Activated T-helper 17 cell treated with anti-CD3 and anti-CD28 coated beads, Interleukin-2, amount 50 U/mL, for 72 hours (primary cell): ENCODE measurements at places on chromosomes 16 and 17.

- H3K4me1 ChIP-seq = peaks cover 39% of the 10 kb centered on the region
- H3K36me3 ChIP-seq = peaks cover 5% of the 10 kb centered on the region
- H3K4me3 ChIP-seq = peak overlapping the region; percentile 2
- peaks cover 10% of the 10 kb centered on the region for H3K27me3 ChIP-seq
These were observed 75.4 kb downstream of the HLF start for GRCh38 chr17:55340176-55340575.

GRCh38 chr17:5485270-5486205 is at the start of gene DERL2:
Gene DERL2, minus strand, starts transcription at chr17:5486178. Its CDS starts 17 bp downstream, at chr17:5486161.
- no peaks in the 10 kb centered on the region for H3K27me3 ChIP-seq
- peak within 1 kb of the TSS; percentile 98 for H3K27ac ChIP-seq
- H3K4me1 ChIP-seq = peaks cover 34% of the 10 kb centered on the region
- peak; percentile 6 for ATAC-seq

- H3K27ac ChIP-seq = no peak overlapping the region
- no peak overlapping the region for H3K4me3 ChIP-seq
- no peaks in the 10 kb centered on the region for H3K36me3 ChIP-seq
- peak; percentile 19 for ATAC-seq
- peaks cover 4% of the 10 kb centered on the region for H3K27me3 ChIP-seq
These were observed 16.2 kb downstream of the RPH3AL start for GRCh38 chr17:336110-337021.

DNA sequence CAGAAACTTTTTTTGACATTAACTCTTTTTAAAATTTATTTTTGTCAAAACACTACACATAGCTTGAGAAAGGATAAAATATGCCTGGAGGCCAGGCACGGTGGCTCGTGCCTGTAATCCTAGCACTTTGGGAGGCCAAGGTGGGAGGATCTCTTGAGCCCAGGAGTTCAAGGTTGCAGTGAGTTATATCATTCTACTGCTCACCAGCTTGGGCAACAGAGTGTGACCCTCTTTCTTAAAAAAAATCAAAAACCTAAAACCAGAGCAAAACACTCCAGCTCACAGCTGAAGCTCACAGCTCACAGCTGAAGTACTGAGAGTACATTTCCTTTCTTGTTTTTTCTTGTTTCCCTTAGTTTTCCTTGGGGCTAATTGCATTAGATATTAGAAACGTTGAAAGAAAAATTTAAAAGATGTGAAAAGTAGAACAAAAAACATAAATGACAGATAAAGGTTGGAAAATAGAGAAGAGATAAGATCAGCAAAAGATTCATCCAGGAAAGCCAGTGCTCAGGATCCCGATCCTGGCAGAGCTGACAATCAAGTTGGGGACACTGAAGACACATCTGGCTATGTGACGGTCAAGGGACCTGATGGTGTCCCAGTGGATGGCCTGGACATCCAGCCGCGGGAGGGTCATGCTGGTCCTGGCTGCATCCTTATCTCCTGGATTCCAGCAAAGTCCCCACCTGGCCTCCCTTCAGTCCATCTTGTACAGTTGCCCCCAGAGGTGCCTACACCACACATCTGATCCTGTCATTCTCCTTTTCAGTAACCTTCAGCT is 9.8 kb downstream of the CHST6 start:
- H3K36me3 ChIP-seq = no peaks in the 10 kb centered on the region
- no peak overlapping the region for H3K4me3 ChIP-seq
- no peak for ATAC-seq
- H3K4me1 ChIP-seq = no peaks in the 10 kb centered on the region

- peaks cover 1% of the 10 kb centered on the region for H3K4me1 ChIP-seq
- H3K4me3 ChIP-seq = no peak overlapping the region
- no peak overlapping the region for H3K27ac ChIP-seq
- H3K27me3 ChIP-seq = no peaks in the 10 kb centered on the region
- ATAC-seq = no peak
These were observed 163.1 kb upstream of the NOL11 start for GRCh38 chr17:67554634-67555033.

GRCh38 chr16:2836646-2837508 is 6.8 kb downstream of the ZG16B start:
- no peak for ATAC-seq
- H3K4me1 ChIP-seq = peaks cover 19% of the 10 kb centered on the region
- H3K27ac ChIP-seq = no peak overlapping the region

DNA sequence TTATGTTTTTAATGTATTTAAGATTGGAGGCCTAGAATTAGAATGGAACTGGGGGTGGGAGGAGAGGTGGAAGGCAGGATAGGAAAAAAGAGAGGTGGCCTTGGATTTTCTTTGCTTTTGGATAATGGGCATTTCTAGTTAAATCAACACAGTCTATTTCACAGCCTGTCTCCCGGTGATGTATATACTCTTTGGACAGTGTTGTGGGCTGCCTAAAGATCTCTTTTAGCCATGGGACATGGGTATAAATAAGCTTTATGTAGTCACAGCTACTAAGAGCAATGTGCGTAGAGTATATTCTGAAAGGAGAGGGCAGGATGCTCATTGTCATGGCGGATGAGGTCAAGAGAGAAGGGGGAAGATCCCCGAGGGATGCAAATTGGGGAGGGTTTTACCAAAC is 1084.4 kb upstream of the RBFOX1 start:
- ATAC-seq = no peak
- no peaks in the 10 kb centered on the region for H3K4me1 ChIP-seq
- H3K27ac ChIP-seq = no peak overlapping the region

GRCh38 chr17:12680993-12681392 is 15.3 kb downstream of the MYOCD start:
- no peaks in the 10 kb centered on the region for H3K4me1 ChIP-seq
- H3K27me3 ChIP-seq = peaks cover 3% of the 10 kb centered on the region
- no peak overlapping the region for H3K27ac ChIP-seq

GRCh38 chr16:14641206-14641605 is 8.5 kb downstream of the BFAR start:
- no peak for ATAC-seq
- no peak overlapping the region for H3K4me3 ChIP-seq
- peaks cover 8% of the 10 kb centered on the region for H3K4me1 ChIP-seq

- H3K27me3 ChIP-seq = peaks cover 3% of the 10 kb centered on the region
- H3K4me3 ChIP-seq = peak within 1 kb of the TSS; percentile 97
- ATAC-seq = no peak
These were observed at the start of gene NAGS for GRCh38 chr17:44004077-44004760. Gene NAGS, plus strand, starts transcription at chr17:44004622. Its CDS starts 42 bp downstream, at chr17:44004664.

DNA sequence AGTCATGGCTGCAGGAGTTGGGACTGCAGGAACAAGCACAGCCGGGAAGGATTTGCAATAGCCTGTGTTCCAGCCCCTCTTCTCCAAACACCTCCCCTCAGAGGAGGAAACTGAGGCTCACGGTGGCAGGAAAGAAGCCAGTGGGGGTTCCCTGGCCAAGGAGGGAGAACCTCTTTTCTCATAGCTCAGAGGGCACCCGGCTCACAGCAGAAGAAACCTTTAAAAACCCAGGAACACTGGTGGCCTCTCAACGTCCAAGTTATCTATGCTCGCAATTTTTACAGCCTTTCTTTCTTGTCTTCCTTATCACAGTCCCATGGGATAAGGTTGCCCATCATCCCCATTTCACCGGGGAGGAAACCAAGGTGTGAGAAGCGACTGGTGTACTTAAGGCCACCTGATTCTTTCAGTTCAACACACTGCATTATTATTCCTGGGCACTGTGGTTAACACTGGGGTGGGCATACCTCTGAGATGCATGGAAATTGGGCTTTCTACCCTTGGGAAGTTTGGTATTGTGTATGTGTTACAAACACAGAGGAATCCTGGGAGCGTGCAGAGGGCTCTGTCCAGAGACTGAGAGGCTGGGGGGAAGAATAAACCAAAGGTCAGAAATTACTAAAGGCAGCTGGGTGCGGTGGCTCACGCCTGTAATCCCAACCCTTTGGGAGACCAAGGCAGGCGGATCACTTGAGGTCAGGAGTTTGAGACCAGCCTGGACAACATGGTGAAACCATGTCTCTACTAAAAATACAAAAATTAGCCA is 791 bp upstream of the ZNF629 start:
- H3K27me3 ChIP-seq = no peaks in the 10 kb centered on the region
- H3K4me3 ChIP-seq = peak overlapping the region; percentile 61
- H3K27ac ChIP-seq = no peak overlapping the region
- H3K36me3 ChIP-seq = no peaks in the 10 kb centered on the region

DNA sequence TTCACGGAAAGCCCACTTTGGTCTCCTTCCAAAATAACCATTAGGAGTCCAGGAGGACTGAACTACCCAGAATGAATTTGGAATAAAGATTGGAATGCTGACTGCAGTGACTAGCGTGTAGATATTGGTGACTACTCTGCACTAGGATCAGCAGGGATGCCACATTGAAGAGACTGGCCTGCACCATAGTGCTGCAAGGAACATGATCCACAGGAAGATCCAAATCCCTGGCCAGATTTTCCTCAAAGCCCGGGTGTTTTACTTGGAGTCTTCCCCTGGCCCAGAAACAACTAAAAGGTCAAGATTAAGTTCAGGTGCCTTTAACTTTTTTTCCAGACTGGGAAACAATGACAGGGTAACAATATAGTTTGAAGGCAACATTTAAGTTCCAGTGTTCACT is 870.4 kb downstream of the CDH8 start:
- H3K4me1 ChIP-seq = no peaks in the 10 kb centered on the region
- ATAC-seq = no peak
- no peaks in the 10 kb centered on the region for H3K36me3 ChIP-seq
- H3K27ac ChIP-seq = no peak overlapping the region
- no peak overlapping the region for H3K4me3 ChIP-seq
- no peaks in the 10 kb centered on the region for H3K27me3 ChIP-seq

GRCh38 chr16:85983606-85984230 is 84.8 kb downstream of the IRF8 start:
- H3K4me3 ChIP-seq = no peak overlapping the region
- no peak overlapping the region for H3K27ac ChIP-seq
- H3K36me3 ChIP-seq = no peaks in the 10 kb centered on the region
- H3K27me3 ChIP-seq = peaks cover 12% of the 10 kb centered on the region
- peaks cover 11% of the 10 kb centered on the region for H3K4me1 ChIP-seq
- ATAC-seq = no peak

DNA sequence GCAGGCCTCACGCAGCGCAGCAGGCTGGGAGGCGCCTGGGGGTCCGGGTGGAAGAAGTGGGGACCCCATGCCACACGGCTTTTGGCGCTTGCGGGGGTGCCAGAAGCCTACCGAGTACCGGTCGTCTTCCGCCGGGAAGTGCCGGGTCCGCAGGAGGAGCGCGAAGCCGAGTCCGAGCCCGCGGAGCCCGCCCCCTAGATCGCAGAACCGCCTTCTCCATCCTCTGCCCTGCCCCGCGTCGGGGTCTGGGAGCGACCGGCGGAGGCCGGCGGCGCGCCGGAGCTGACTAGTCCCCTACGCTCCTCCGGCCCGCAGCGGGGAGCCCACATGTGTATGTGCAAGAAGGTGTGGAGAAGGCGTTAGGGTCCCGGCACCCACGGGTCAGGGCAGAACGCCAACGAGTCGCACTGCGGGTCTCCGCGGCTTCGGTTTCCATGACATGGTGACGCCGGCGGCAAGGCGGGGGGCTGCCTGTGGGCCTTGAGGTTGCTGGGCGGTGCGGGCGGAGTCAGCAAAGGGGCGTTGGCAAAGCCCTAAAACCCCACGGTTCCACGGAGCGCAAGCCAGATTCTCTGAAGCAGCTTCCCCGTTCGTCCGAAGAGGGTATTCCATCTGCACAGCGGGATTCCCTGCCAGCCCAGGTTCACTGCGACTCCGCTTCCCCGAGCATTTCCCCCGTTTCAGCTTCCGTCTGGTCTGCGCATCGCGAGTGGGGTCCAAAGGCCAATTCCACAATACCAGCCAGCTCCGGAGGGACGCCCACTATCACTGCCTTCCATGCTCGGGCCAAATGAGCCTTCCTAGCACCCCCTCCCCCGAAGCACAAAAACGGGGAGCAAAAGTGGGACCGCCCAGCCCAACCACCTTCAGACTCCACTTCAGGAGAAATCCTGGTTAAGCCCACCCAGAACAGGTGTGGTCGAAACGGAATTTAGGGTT is 2.3 kb upstream of the LHX1 start:
- peaks cover 68% of the 10 kb centered on the region for H3K27me3 ChIP-seq
- H3K27ac ChIP-seq = no peak overlapping the region
- peaks cover 29% of the 10 kb centered on the region for H3K4me1 ChIP-seq
- ATAC-seq = no peak
- peak overlapping the region; percentile 77 for H3K4me3 ChIP-seq

DNA sequence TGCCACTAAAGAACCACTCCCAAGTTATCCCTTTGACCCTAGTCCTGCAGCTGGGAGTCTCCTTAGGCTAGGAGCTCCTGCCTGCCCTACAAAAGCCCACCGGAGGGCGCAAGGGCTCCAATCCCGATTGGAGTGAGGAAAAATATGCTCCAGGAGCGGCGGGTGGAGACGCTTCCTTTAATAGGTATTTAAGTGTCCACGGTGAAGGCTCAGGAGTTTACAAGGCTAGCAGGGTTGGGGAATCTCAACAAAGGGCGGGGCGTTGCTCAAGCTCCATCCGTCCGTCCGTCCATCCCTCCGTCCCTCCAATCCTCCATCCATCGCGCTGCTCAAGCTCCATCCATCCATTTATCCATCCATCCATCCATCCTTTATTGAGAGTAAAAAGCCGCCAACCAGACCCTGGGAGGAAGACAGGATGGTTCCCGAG is 556 bp upstream of the SPNS1 start:
- peaks cover 24% of the 10 kb centered on the region for H3K36me3 ChIP-seq
- peak; percentile 18 for ATAC-seq
- peak overlapping the region; percentile 98 for H3K4me3 ChIP-seq
- peaks cover 19% of the 10 kb centered on the region for H3K4me1 ChIP-seq
- H3K27ac ChIP-seq = peak overlapping the region; percentile 98
- no peaks in the 10 kb centered on the region for H3K27me3 ChIP-seq

DNA sequence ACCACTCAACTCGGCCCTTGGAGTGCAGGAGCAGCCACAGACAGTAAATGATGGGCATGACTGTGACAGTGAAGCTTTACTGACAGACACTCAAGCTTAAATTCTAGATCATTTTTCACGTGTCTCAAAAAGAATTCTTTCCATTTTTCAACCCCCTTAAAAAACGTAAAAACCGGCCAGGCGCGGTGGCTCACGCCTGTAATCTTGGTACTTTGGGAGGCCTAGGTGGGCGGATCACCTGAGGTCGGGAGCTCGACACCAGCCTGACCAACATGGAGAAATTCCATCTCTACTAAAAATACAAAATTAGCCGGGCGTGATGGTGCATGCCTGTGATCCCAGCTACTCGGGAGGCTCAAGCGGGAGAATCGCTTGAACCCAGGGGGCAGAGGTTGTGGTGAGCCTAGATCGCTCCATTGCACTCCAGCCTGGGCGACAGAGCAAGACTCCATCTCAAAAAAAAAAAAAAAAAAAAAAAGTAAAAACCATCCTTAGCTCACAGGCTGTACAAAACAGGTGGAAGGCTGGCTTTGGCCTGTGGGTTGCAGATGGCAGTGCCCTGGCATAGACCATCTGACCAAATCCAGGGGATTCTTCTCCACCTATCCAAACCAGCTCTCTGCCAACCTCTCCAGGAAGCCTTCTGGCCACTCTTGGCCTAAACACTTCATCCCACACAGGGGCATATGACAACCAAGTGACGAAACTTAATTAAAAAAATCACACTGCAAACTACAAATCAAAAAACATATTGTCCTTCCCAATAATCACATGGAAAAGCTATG is 18.3 kb downstream of the TBC1D16 start:
- no peak for ATAC-seq
- H3K27ac ChIP-seq = no peak overlapping the region
- no peaks in the 10 kb centered on the region for H3K36me3 ChIP-seq
- H3K27me3 ChIP-seq = no peaks in the 10 kb centered on the region
- H3K4me3 ChIP-seq = no peak overlapping the region

- ATAC-seq = no peak
- H3K4me3 ChIP-seq = no peak overlapping the region
- H3K27ac ChIP-seq = no peak overlapping the region
- peaks cover 3% of the 10 kb centered on the region for H3K27me3 ChIP-seq
These were observed 80.4 kb downstream of the ENGASE start for GRCh38 chr17:79154951-79155585.
